ENCODE measurements at places on chromosomes 3 and 15.
A peak's percentile ranks its signal among the peaks of the same experiment; 100 is the strongest.

DNA sequence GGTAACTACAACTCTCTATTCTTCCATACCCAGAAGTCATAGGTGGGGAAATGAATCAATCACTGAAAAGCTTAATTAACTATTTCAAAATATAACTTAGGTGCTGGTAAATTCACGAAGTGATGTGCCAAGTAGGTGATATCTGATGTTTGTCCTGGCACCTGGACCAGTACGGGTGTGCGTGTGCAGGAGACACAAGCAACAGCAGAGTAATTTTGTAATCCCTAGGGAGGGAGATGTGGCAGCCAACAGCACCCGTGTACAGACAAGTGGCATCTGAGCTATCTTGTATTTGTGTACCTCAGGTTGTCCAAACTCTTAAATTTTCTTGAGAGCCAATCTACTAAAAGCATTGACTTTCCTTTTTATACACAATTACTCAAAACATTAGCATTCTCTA is 22.8 kb downstream of the USF3 start:
- no peak for DNase-seq

- DNase-seq = no peak
Observed at GRCh38 chr3:197811343-197811742, 20.3 kb downstream of the LRCH3 start.

- no peak for DNase-seq
Observed at GRCh38 chr3:139261754-139262586, 81.8 kb upstream of the MRPS22 start.

- DNase-seq = no peak
Observed at GRCh38 chr3:65288776-65289175, 601.0 kb upstream of the ADAMTS9 start.

- no peak for DNase-seq
Observed at GRCh38 chr3:142940000-142940399, 23.5 kb downstream of the PAQR9 start.

DNA sequence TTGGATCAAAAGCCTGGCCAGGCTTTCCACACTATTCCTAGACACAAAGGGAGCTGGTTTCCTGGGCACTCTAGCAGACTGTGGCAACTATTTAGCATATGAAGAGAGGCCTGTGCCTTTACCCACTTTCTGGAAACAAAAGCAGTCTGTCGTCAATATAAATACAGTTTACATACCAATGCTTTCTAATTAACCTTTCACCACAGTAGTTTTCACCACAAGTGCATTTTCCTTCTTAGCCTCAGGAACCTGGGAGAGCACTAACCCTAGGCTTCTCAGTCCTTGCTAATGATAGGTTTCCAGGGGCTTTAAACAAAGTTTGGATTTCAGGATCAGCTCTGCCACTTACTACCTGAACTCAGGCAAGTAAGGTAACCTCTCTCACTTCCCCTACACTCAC is 499.1 kb downstream of the MAGI1 start:
- no peak for DNase-seq

GRCh38 chr3:48118322-48118721 is 69.9 kb downstream of the CDC25A start:
- DNase-seq = no peak

DNA sequence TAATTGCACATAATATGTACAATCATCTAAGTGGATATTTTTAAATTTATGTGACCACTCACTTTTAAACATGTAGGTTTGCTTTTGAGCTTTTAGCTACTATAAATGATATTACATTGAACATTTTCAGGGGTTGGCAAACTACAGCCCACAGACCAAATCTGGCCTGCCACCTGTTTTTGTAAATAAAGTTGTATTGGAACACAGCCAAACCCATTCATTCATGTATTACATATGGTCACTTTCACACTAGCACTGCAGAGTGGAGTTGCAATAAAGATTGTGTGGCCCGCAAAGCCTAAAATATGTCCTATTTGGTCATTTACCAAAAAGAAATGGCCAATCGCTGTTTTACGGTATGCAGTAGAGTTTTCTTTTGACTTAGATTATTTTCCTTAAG is 21.2 kb downstream of the CMTM7 start:
- DNase-seq = no peak

- peak; percentile 27 for DNase-seq
Observed at GRCh38 chr15:31472636-31473384, 146.2 kb downstream of the KLF13 start.

GRCh38 chr15:75891895-75892294 is 11.8 kb upstream of the FBXO22 start:
- no peak for DNase-seq

DNA sequence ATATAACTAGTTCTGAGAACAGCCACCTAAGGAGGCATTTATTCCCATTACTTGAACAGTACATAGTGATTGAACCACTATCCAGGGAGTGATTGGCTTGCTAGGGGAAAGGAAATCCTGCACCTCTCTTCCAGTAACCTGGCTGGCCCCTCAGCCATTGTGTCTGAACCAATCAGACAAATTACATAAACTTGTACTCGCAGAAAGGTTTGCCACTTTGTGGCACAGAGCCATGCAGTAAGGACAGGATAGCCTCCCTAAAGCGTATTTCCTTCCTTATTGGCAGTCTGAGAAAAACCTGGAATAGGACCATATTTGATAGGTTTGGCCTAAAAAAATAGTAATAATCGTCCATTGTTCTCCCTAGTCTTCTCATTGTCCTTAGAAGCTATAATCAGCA is 19.0 kb downstream of the CMSS1 start:
- DNase-seq = no peak

- no peak for DNase-seq
Observed at GRCh38 chr3:55873523-55874254, 386.6 kb upstream of the WNT5A start.

DNA sequence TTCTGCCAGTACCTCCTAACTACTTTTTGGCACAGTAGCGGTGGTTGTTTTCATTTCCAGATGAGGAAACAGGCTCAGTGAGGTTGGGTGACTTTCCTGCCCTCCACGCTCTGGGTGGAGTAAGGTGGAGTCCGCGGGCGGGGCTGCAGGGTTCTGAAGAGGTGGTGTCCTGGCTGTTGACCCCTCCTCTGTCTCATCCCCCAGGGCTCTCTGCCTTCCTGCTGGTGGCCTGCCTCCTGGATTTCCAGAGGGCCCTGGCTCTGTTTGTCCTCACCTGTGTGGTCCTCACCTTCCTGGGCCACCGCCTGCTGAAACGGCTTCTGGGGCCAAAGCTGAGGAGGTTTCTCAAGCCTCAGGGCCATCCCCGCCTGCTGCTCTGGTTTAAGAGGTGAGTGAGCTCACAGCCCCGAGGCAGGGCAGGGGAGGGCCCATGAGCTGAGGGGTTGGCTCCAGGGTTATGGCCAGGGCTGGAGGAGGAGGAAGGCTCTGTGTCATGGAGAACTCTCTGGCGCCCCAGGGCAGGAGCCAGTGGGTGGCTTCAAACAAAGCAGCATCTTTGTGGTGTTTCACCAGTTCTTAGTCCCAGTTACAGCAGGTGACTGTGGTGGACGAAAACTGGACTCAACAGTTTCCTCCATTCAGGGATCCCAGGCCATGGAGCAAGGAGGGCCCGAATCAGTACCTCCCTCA is 10.4 kb downstream of the SLC28A1 start:
- DNase-seq = no peak

- no peak for DNase-seq
Observed at GRCh38 chr3:9064850-9065249, 101.6 kb upstream of the RAD18 start.

DNA sequence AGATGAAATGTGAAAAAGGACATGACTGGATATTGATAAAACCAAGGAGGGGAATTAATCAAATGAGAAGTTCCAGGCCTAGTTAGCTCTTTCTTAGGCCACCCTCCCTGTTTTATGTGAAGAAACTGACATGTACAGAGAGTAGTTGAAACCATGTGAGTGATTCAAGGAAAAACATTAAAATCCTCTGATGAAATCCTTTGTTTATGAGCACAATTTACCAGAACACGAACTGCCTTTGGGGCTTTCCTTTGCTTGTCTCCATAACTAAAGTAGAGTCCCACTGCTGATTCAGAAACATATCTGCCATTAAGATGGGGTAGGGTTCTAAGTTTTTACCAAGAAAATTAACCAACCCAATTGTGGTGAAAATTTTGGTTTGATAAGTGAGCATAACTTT is 558.3 kb downstream of the NR2F2 start:
- DNase-seq = no peak

DNA sequence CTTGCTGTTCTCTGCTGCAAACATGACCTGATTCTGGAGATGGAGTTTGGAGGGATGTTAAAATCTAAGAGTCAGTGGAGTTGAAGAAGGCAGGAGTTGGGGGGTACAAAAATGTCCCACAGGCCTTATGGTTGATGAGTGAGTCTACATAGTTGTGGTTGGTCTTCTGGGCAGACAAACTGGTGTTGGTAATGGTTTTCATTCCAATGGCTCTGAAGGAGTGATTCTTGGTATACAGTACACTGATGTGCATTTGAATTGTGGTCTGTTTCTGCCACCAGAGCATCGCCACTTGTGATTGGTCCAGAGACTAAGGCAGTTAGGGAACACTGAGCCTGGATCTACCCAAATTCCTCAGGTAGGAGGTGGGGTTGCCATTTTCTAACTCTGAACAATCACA is 514.1 kb upstream of the CFAP20DC start:
- DNase-seq = no peak

DNA sequence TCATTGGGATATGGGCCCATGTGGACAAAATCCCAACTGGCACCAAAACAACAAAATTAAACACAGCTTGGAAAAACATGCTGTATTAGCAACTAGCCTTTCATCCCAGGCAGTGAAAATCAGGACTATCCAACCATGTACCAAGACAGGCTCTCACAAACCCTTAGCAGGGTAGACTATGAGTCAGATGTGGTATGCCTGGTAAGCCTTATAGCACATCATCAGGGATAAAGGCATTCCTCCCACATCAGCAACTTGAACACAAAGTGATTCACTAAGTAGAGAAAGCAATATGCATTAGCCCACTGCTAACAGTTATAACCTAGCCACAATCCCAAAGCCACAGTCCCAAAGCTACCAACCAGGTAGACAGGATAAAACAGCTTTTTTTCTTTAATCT is 8.0 kb downstream of the CEP152 start:
- DNase-seq = no peak

DNA sequence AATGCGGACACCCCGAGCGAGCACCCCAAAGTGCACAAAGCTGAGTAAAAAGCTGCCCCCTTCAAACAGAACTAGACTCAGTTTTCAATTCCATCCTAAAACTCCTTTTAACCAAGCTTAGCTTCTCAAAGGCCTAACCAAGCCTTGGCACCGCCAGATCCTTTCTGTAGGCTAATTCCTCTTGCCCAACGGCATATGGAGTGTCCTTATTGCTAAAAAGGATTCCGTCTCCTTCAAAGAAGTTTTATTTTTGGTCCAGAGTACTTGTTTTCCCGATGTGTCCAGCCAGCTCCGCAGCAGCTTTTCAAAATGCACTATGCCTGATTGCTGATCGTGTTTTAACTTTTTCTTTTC is 5.3 kb downstream of the BHLHE40 start:
- DNase-seq = no peak

- no peak for DNase-seq
Observed at GRCh38 chr3:49924683-49925082, 4.9 kb downstream of the MON1A start.

- no peak for DNase-seq
Observed at GRCh38 chr3:170296703-170297102, 60.8 kb upstream of the SKIL start.

GRCh38 chr15:71658827-71659729 is 151.3 kb upstream of the NR2E3 start:
- DNase-seq = no peak

DNA sequence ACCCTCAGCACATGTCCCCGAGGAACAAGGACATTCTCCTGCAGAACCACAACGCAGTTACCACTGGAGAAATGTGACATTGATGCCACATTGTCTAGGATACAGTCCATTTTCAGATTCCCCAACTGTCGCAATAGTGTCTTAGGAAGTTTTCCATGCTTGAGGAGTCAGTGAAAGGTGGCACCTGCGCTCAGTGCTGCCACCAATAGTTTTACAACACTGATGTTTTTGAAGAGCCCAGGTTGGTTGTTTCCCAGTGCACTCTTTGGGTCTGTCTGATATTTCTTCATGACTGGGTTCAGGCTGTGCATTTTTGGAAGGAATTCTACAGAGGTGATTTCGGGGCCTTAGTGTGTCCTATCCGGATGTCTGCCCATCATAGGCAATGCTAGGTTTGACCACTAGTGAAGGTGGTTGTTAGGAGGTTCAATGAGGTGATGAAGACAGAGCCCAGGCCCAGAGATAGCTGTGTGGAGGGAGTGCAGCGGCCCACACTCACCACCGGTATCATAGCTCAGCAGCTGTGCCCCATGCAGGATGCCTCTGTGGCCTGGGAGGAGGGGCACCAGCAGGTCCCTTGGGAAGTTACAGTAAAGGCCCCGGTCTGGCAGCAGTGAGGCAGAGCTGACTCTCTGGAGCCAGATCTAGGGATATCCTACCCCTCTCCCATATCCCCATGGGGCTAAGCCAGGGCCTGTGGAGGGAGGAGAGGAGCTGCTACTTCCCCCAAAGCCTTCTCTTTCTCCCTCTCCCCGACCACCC is 96.6 kb downstream of the DNAJB8 start:
- DNase-seq = no peak

DNA sequence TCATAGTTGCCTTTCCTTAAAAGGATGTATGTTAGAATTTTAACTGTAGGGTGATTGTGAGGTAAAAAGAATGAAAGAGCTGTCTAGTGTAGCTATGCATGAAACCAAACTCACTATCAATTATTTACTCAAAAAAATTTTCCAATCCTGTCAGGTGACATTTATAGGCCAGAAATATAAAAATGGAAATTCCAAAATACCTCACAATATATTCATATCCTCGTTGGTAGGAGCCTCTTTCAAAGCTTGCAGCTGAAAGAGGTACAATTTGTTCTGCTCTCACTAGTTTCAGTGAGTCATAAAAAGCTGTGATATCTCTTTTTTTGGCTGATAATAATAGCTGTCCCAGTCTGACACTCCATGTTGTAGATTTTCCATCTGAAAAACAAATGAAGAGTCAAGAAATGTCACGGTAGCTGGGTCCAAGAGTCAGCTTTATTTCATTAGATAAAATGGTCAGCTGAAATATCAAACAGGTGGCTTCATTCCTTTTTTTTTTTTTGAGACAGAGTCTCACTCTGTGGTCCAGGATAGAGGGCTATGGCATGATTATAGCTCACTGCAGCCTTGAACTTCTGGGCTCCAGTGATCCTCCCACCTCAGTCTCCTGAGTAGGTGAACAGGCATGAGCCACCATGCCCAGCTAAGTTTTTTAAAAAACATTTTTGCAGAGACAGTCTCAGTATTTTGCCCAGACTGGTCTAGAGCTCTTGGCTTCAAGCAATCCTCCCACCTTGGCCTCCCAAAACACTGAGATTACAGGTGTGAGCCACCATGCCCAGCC is 50.8 kb upstream of the XRN1 start:
- no peak for DNase-seq
